ENCODE measurements at places on chromosomes 1 and 21.

GRCh38 chr1:42888013-42888633, 41.7 kb downstream of the ZNF691 start:
- no peak for DNase-seq

- DNase-seq: no peak
Observed at GRCh38 chr21:17636711-17637110, 24.0 kb upstream of the BTG3 start.

GRCh38 chr1:74467786-74468377, 44.5 kb downstream of the LRRC53 start:
- no peak for DNase-seq

- peak; percentile 97 for DNase-seq
Observed at GRCh38 chr1:206050655-206051235, 2.2 kb upstream of the RHEX start.

DNA sequence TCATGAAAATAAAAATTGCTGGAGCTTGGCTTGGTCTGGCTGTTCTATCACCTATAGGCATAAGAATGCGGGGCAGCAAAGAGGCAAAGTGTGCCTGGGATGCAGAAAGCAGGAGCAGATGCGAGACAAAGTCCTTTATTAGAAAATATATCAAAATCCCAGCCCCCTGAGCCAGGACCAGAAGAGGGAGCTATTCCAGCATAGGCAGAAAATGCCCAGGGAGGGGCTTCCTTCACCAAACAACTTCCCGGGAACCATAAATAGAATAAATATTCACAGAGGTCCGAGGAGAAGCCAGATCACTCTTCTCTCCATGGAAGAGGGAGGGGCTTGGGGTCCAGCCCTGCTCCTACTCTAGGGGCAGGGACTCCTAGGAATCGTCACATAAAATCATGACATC, 5.0 kb downstream of the PPOX start:
- DNase-seq: no peak

DNA sequence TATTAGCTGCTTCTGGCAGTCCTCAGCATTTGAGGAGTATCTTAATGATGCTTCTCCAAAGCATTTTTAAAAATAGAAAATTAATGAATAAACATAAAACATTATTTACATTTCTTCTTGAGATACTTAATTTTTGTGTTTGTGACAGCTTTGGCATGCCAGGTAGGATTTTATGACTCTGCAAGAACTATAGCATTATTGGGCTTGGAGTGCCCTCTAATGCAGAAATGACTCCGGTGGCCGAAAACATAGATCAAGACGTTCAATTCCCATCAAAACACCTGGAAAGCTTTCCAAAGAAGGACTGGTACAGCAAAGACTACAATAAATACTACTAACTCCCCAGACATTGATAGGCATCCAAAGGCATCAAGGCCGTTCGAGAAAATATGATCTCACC, 366.4 kb upstream of the CXADR start:
- DNase-seq: no peak

- peak; percentile 64 for DNase-seq
Observed at GRCh38 chr1:157803851-157804250, 16.1 kb downstream of the FCRL1 start.

DNA sequence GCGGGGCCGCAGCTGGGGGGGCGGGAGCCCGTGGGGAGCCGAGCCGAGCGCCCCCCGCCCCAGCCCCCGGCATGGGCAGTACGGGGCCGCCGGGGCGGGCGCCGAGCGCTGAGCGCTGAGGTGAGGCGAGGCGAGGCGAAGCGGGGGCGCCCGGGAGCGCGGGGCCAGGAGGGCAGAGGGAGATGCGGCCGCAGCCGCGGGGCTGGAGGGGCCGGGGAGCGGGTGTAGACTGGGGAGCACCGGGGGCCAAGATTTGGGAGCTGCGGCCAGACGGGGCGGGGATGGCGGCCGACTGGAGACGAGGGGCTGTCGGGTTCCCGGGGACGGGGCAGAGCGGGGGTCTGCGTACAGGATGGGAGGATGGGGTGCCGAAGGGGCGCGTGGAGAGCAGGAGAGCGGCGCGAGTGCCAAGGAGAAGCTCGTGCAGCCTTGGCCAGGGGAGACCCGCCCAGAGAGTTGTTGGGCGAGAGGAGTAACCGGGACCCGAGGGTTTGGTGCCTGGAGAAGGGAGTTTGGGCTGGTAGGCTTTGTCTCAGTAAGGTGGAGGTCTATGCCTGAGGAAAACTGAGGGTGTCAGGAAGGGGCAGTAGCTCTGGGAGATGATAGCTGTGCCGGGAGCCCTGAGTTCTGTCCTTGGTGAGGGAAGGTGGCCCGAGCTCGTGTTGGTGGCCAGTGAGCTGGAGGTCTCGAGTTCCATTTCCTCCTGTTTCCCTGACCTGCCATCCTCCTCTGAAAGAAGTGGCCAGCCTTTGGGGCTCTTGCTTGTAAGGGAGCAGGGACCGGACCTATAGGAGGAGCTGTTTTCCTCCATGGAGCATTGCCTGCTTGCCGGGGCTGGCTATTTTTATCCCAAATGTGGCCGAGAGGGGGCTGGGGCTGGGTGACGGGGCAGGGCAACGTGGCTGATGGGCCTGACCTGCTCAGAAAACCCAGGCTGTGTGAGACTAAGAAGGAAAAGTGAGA, 539 bp downstream of the ATP8B2 start:
- DNase-seq: peak; percentile 72

- no peak for DNase-seq
Observed at GRCh38 chr1:61187352-61188086, 105.2 kb downstream of the NFIA start.

DNA sequence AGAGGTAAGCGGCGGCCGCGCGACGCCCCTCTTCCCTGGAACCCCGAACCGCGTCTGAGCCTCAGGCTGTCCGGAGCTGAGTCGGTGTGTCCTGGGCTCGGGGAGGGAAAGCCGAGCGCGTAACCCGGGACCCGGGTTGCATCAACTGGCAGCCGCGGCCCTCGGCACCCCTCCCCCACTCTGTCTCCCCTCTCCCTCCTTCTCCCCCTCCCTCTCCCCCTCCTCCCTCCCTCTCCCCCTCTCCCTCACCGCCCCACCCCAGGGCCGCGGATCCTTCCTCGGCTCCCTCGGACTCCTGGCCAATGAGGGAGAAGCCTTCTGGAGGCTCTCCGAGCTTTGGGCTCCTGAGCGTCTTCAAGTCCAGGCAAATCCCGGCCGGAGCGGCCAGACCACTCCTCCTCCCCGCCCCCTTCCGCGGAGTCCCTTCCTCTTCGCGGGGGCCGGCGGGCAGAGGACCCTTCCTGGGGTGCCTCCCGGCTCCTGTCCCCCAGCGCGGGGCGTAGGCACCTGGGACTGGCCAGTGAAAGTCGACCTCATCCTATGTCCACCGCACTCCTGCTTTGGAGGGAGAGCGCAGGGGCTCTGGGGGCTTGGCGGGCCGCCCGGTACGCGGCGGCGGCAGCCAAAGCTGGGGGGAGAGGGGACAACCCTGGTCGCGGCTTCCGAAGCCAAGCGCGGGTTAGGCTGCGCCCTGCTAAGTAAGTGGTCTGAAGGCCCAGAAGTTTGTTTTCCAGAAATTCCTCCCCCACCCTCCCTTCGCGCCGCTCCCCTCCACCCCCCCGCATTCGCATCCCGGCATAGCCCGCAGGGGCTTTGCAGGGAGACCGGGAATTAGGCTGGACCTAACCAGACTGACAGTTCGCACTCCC, 850 bp downstream of the SESN2 start:
- DNase-seq: peak; percentile 26

DNA sequence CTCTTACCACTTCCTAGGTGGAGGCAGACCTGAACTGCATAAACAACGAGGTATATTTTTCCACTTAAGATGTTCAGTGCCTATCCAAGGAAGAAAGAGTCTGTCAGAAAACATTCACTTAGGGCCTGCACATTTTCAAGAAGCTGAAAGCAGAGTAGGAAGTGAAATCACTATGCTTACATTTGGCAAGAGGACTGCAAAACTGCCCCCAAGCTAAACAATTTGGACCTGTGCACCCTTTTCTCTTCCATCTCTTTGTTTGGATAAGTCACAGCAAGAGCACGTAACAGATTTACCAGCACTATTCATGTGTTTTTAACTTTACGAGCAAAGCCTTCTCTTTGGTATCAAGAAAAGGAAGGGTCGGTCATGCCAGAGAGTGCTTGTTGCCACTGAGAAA, 13.2 kb upstream of the BEND5 start:
- DNase-seq: no peak

DNA sequence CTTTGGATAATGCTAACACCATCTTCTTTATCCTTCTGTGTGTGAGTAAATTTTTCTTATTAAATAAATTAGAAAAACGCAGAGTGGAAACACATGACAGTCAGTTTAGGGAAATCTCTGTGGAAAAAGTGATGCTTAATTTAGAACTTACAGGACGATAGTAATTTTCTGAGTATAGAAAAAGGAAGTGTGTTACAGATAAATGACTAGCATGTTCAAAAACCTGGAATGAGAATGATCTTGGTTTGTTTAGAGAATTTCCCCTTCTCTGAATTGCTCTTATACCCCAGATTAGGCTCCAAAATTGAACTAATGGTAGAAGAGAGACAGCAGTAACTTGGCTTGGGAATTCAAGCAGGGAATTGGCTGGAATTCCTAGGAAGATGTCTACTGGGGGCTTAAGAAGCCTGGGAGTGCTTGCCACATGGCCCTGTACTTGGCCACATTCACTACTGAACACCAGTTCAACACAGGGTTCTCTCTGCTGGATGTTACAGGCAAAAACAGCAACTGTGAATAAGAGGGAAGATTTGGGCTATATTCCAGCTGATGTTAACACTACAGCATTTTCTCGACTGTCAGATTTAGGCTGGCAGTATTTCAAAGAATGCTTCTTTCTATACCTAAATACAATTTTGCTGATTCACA, 1004.2 kb downstream of the TTLL7 start:
- no peak for DNase-seq

DNA sequence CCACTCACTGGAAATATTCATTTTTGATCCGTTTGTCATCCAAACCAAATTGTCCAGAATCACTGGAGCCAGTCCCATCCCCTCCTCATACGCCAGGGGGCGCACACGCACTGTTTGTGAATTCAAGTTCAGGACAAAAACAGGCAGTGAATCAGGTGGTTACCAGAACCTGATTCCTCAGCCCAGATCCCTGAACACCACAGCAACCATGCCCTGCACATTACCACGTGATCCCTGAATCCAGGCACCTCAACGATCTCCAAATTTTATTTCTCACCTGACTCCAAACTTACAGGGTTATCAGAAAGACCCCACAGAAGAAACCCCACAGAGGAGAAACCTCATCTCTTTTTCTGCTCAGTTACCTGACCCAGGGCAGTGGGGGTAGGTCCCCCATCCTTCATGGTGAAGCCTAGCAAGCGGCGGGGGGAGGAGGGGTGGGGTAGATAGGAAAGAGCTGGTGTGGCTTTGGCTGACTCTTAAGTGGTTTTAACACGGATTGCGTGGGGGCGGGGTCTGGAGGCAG, 1.4 kb upstream of the PTPRF start:
- DNase-seq: peak; percentile 62

DNA sequence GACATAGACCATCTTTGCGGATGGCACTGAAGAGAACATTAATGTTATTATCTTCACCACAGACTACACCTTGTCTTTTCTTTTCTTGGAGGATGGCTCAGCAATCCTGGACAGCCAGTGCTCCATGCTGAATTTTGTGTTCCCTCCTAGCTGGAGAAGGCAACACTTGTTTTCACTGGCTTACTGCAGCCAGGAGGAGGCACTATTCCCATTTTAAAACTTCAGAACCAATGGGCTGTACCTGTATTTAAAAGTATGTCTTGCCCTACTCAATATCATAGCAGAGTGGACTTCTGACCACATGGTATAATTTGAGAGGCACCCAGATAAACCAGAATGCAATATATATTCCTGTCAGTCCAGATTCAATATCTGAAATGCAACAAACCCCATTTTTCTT, 53.3 kb upstream of the POGK start:
- no peak for DNase-seq

GRCh38 chr1:115251340-115251748, 86.7 kb downstream of the NGF start:
- DNase-seq: no peak

DNA sequence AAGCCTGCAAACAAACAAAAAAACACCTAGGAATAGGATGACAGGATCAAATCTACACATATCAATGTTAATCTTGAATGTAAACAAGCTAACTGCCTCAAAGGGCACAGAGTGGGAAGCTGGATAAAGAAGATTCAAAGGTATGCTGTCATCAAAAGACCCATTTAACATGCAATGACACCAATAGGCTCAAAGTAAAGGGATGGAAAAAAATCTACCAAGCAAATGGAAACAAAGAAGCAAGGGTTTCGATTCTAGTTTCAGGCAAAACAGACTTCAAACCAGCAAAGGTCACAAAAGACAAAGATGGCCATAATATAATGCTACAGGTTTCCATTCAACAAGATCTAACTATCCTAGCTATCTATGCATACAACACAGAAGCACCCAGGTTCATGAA, 16.2 kb upstream of the OR2T10 start:
- DNase-seq: no peak

- DNase-seq: no peak
Observed at GRCh38 chr1:85607126-85607920, 26.8 kb downstream of the CCN1 start.

- peak; percentile 71 for DNase-seq
Observed at GRCh38 chr1:198156111-198156744, 570 bp upstream of the NEK7 start.

Measured in CD14-positive monocyte (primary cell).